ENCODE measurements at places on chromosomes 12 and 14. TPM values are rescaled to one million over a fixed set of nuclear protein-coding genes. Genes with fewer than 3 reads are reported as not detected.
A peak's percentile ranks its signal among the peaks of the same experiment; 100 is the strongest.

DNA sequence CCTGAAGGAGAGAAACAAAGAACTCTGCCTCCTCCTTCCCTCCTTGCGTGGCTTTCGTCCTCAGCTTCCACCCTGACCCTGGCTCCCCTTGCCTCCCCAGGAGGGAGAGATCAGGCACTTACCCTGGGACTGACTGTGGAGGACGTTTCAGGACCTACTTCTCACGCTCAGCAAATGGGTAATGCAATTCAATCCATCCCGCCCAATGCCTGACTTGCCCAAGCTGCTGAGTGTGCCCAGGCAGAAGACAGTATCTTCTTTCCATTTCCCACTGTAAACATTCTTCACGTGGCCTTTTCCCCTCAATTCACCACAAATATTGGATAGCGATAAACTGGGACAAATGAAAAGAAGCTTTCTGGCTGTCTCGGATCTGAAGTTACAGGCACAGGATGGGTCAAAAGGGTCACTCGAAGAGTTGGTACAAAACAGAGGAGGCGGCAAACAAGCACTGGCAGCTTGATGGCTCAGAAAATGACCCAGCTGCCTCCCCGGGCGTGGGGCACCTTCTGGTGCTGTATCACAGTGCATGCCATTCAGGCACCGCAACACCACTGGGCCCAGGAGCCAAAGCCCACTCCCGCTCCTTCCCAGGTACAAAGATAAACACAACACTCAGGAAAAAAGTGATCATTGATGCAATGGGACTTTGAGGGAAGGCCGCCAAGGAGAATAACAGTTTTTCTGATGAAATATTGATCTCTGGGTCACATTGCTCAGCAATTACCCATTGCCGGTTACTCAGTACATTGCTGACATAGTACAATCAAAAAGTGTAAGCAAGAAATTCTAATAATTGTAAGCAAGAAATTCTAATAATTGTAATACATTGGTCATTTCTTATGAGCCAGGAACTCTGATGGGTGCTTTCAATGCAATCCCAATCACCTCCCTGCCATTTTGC lies 65.8 kb downstream of the TRIM9 start:
- no peak for DNase-seq
- H3K27me3 ChIP-seq, result no peaks in the 10 kb centered on the region
- no peak overlapping the region for H3K27ac ChIP-seq
- H3K4me1 ChIP-seq, result no peaks in the 10 kb centered on the region

The FSCB gene
- not detected for polyA plus RNA-seq

DNA sequence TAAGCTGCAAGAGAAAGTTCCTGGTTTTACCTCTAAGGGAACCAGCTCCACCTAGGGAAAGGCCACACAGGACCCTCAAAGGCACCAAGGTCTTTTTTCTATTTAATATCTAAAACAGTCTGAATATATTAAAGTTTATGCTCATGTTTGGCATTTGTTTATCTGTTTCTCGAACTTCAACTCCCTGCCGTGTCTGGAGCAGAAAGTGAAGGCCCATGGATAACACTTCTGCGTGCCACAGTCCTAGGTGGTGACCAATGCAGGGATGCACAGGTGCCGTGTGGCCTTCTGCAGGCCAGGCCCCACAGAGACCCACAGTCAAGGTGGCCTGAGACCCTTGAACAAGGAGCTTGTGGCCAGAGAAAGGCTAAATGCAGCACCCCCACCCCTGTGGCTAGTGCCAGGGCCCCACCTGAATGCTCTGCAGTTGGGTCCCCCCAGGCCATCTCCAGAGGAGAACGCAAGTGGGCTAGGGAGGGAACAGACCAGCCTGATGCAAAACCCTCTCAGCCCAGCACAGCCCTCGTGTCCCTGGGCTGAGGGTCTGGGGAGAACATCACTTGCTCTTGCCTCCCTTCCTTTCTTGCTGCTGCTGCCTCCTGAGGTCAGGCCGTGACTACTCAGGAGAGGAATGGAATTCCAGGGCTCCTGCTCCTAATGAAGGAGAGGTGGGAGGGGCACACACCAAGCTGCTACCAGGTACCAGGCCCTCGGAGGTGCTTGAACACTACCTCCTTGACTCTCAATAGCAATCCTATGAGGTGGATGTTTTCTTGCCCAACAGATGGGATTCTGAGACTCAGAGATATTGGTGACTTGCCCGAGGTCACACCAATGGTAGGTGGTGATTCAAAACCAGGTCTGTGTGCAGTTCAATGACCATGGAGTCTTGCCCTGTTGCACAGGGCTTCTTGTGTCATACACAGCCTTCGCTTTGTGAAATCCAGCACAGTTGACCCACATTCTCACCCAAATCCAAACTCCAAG lies 45.4 kb downstream of the PSMA6 start:
- H3K36me3 ChIP-seq, result no peaks in the 10 kb centered on the region
- H3K4me1 ChIP-seq, result peaks cover 85% of the 10 kb centered on the region
- H3K27ac ChIP-seq, result peak overlapping the region; percentile 67
- DNase-seq, result no peak
- no peaks in the 10 kb centered on the region for H3K27me3 ChIP-seq

The B4GALNT1 gene
- not detected for polyA plus RNA-seq

DNA sequence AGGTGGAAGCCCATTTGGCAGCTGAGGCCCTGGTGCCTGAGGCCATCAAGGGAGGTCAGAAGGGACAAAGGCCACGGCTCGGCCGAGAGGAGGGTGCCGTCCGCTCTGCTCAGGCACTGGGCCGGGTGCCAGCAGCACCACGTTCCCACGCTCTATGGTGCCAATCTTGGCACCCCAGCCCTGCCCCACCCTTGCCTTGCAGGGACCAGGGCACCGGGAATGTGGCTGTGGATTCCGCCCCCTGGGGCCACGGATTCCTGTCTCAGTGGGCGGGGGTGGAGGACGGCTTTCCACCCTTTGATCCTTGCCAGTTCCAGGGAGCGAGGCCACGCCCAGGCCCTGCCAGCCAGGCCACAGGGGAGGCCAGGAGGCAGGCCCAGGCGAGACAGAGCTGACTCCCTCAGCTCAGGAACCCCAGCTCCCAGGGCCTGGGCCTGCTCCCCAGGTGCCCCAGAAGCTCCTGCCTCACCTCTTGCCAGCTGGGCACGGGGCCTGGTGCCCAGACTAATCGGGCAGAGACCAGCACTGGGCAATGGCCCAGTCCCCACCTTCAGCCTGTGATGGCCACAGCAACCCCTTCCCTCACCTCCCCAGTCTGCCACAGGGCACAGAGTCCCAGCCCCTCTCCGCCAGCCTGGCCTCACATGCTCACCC lies 26.4 kb upstream of the GPR132 start:
- H3K27ac ChIP-seq, result no peak overlapping the region
- DNase-seq, result no peak
- peaks cover 73% of the 10 kb centered on the region for H3K27me3 ChIP-seq
- no peak overlapping the region for H3K4me3 ChIP-seq
- H3K36me3 ChIP-seq, result no peaks in the 10 kb centered on the region

- no peaks in the 10 kb centered on the region for H3K4me1 ChIP-seq
- peaks cover 88% of the 10 kb centered on the region for H3K36me3 ChIP-seq
- H3K27ac ChIP-seq, result no peak overlapping the region
- H3K4me3 ChIP-seq, result no peak overlapping the region
- no peak for DNase-seq
- H3K27me3 ChIP-seq, result no peaks in the 10 kb centered on the region
Observed at GRCh38 chr12:49031573-49032161, 13.1 kb upstream of the PRKAG1 start.

DNA sequence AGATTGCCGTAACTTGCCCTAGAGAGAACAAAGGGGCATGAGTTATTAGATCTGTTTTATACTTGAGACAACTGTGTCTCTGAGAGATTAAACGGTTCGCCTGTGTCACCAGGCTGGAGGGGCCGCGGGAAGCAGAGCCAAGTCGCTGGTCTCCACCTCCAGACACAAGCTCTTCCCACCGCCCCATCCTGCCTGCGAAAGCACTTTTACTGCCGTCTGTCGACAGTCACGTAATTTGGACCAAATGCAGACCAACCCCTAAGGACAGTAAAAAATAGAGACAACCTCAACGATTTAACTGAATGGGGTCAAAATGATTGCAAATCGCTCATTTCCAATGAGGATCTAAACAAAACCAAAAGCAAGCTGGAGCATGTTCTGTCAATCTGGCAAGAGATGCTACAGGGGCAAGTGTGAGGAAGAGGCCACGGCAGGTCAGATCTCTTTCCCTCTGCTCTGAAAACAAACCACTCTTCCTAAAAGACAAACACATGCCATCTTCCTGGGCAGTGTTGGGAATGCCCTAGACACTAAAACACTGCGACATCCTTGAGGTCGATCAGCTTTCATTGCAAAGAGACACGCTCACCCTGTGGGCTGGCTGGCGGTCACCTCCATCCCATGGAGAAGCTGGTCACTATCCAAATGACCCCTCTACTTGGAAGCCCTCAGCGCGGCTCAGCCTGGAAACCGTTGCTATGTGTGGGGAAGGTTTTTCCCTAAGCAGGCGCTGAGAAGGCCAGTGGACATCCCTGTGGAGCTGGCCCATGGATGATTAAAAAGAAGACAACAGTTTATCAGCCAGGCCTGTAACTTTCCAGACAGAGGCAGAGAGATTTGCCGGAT lies 17.1 kb downstream of the GSC start:
- H3K4me1 ChIP-seq, result no peaks in the 10 kb centered on the region
- H3K4me3 ChIP-seq, result no peak overlapping the region
- no peak overlapping the region for H3K27ac ChIP-seq
- DNase-seq, result no peak
- H3K36me3 ChIP-seq, result no peaks in the 10 kb centered on the region

The NOVA1 gene
- polyA plus RNA-seq, result not detected

GRCh38 chr12:32765906-32766305 lies 10.2 kb upstream of the YARS2 start:
- no peak overlapping the region for H3K27ac ChIP-seq
- no peak for DNase-seq
- H3K36me3 ChIP-seq, result no peaks in the 10 kb centered on the region
- peaks cover 16% of the 10 kb centered on the region for H3K4me1 ChIP-seq

- no peaks in the 10 kb centered on the region for H3K27me3 ChIP-seq
- H3K4me1 ChIP-seq, result peaks cover under 1% of the 10 kb centered on the region
- H3K27ac ChIP-seq, result no peak overlapping the region
- DNase-seq, result no peak
- no peak overlapping the region for H3K4me3 ChIP-seq
- H3K36me3 ChIP-seq, result no peaks in the 10 kb centered on the region
Observed at GRCh38 chr12:101475751-101476305, 692 bp downstream of the SPIC start.

- H3K27ac ChIP-seq, result no peak overlapping the region
- H3K4me1 ChIP-seq, result no peaks in the 10 kb centered on the region
- DNase-seq, result no peak
- no peak overlapping the region for H3K4me3 ChIP-seq
- no peaks in the 10 kb centered on the region for H3K36me3 ChIP-seq
Observed at GRCh38 chr14:90105756-90106155, 44.0 kb downstream of the KCNK13 start.

The DCN gene
- polyA plus RNA-seq, result not detected

The CD4 gene
- 371 TPM for polyA plus RNA-seq

The NRL gene
- polyA plus RNA-seq, result 1.3 TPM

GRCh38 chr14:88868558-88869159 lies 44.2 kb downstream of the TTC8 start:
- no peak for DNase-seq
- H3K27ac ChIP-seq, result no peak overlapping the region
- H3K27me3 ChIP-seq, result no peaks in the 10 kb centered on the region
- H3K4me1 ChIP-seq, result no peaks in the 10 kb centered on the region
- no peaks in the 10 kb centered on the region for H3K36me3 ChIP-seq

DNA sequence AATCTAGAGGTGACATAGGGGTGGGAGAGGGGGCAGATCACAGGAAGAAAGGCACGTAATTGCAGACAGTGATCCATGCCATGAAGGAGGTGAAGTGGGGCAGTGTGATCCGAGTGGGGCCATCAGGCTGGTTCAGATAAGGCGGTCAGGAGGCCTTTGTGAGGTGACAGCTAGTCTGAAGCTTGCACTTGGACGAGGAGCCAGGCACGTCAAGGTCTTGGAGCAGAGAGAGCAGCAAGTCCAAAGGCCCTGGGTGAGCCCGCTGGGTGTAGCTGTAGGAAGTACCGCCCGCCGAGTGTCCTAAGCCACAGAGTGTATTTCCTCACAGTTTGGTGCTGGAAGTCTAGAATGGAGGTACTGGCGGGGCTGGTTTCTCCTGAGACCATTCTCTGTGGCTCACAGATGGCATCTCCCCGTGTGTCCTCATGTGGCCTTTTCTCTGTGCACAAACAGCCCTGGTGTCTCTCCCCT lies 23.6 kb downstream of the RHOF start:
- no peak for DNase-seq
- no peaks in the 10 kb centered on the region for H3K36me3 ChIP-seq
- H3K27ac ChIP-seq, result no peak overlapping the region
- no peaks in the 10 kb centered on the region for H3K27me3 ChIP-seq

The FRMD6 gene
- 0.12 TPM for polyA plus RNA-seq

The LBHD2 gene
- polyA plus RNA-seq, result not detected

The AQP2 gene
- polyA plus RNA-seq, result not detected

DNA sequence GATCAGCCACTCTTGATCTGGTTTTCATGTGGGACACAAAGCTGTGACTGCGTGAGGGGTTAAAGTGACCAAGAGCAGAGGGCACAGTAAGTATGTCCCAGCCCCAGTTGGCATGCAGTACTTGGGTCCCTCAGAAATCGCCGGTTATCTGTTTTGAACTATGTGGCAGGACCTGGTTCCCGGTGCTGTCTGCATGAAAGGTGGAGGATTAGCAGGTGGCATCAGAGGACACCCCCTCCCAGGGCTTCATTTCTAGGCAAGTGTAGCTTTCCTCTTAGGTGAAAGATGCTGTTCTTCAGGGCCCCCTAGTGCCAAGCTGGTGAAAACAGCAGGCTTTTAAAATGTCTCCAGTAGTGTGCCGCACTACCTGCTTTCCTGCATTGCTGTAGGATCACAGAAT lies 57.1 kb downstream of the ATG14 start:
- no peaks in the 10 kb centered on the region for H3K27me3 ChIP-seq
- DNase-seq, result no peak
- no peak overlapping the region for H3K4me3 ChIP-seq
- peak overlapping the region; percentile 46 for H3K27ac ChIP-seq

The KRT7 gene
- not detected for polyA plus RNA-seq

The VDR gene
- polyA plus RNA-seq, result 12.8 TPM

The COL2A1 gene
- not detected for polyA plus RNA-seq

- no peak overlapping the region for H3K27ac ChIP-seq
Observed at GRCh38 chr12:24231298-24231697, 281.8 kb upstream of the SOX5 start.

The PPP1R1A gene
- polyA plus RNA-seq, result not detected

DNA sequence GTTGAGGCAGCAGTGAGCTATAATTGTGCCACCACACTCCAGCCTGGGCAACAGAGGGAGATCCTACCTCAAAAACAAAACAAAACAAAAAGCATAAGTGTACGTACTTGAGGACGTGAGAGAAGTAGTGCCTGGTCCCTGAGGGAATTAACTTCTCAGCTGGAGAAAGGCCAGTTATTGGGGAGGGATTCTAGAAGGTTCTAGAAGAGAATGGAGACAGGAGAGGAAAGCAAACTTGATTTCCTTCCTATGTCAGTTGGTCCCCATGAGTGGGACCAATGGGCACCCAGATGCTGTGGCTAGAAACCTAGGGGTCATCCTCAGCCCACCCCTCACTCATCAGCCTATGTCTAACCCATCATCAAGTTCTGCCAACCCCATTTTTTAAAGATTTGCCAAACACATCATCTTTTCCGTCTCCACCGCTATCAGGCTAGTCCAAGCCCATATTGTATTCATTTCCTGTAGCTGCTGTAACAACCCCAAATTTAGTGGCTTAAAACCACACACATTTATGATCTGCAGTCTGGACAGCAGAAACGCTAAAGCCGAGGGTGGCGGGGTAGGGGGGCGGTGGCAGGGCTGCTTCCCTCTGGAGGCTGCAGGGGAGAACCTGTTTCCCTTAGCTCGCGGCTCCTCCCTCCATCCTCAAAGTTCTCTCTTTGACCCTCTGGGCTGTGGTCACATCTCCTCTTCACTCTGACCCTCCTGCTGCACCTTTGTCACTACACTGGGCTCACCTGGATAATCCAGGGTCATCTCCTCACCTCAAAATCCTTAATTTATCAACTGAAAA lies 7.2 kb upstream of the RBM19 start:
- no peaks in the 10 kb centered on the region for H3K4me1 ChIP-seq
- no peaks in the 10 kb centered on the region for H3K36me3 ChIP-seq
- H3K27ac ChIP-seq, result no peak overlapping the region
- no peak for DNase-seq
- H3K4me3 ChIP-seq, result no peak overlapping the region

All from CD14-positive monocyte (primary cell).